ENCODE measurements at places on chromosomes 6 and 20. TPM values are rescaled to one million over a fixed set of nuclear protein-coding genes. Genes with fewer than 3 reads are reported as not detected.

DNA sequence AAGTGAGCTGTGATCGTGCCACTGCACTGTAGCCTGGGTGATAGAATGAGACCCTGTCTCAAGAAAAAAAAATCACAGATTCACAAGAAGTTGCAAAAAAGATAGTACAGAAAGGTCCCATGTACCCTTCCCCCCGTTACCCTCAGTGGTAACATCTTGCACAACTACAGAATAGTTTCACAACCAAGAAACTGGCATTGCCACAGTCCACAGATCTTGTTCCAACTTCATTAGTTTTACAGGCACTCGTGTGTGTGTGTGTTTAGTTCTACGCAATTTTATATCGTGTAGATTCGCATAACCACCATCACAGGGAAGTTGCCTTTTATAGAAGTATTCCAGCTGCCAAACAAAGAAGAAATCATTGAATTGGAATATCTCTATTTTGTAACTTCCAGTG, 19.1 kb downstream of the SPATA2 start:
- no peak overlapping the region for H3K4me3 ChIP-seq
- H3K4me1 ChIP-seq: peaks cover 16% of the 10 kb centered on the region
- no peaks in the 10 kb centered on the region for H3K36me3 ChIP-seq

RBM24 gene
- 0.33 TPM for total RNA-seq

HLA-DPA1 gene
- total RNA-seq: 19.9 TPM

DNA sequence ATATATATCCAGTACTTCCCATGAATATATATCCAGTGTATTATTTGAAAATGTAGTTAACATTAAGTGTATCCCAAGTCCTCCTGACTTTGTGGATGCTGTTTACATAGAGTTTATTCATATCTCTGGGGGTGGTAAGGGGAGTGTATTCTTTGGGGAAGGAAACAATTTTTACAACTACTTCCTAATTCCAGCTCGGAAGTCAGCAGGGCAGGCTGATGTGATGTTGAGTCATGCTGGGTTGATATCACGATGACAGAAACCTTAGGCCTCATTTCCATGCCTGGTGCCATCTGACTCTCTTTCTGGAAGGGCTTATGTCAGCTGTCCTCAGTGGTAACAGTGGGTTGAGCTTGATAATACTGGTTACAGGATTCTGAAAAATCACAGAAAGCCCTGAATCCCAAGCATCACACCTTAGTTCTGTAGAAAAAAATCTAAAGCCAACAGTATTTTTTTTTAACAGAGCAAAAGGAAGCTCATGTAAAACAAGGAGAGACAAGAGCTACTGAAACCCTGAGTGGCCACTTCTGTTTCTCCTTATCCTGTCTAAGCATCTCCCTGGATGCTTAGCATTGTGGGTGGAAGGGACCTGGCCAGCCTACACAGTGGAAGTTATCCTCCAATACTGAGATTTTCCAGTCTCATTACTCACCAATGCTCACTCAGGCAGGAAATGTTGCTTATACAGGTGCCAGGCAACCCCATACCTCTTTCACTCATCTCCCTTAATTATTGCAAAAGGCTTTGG, 75.2 kb upstream of the IYD start:
- no peaks in the 10 kb centered on the region for H3K36me3 ChIP-seq
- H3K27me3 ChIP-seq: no peaks in the 10 kb centered on the region
- H3K4me1 ChIP-seq: no peaks in the 10 kb centered on the region
